Astrocyte of the spinal cord (primary cell): ENCODE measurements at places on chromosomes 4 and X.
A peak's percentile ranks its signal among the peaks of the same experiment; 100 is the strongest.

DNA sequence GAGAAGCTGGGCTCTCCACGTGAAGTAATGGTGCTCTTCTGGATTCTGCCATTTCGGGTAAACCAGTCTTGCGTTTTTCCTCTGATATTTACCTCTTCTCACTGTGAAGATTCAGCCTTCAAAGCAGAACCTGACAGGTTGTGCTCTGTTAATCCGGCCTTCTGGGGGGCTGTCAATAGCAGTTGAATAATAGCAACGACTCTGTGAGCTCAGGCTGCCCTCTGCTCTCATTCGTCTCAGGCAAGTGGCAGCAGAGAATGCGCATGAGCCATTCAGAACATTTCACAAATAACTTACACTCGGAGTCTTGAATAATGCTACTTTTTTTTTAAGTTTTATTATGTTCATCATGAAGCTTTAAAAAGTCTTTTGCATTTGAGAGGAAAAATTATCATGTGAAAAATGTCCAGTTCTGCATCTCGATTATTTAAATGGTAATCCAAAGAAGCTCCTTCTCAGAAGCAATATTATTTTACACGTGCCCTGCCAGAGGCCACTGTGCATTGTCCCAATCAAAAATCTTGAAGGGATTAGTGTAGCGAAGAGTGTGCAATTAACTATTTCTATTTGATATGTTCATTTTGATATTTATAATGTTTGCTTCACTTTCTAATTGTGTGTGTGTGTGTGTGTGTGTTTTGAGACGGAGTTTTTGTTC, 354.2 kb upstream of the FAT1 start:
- no peak for DNase-seq

DNA sequence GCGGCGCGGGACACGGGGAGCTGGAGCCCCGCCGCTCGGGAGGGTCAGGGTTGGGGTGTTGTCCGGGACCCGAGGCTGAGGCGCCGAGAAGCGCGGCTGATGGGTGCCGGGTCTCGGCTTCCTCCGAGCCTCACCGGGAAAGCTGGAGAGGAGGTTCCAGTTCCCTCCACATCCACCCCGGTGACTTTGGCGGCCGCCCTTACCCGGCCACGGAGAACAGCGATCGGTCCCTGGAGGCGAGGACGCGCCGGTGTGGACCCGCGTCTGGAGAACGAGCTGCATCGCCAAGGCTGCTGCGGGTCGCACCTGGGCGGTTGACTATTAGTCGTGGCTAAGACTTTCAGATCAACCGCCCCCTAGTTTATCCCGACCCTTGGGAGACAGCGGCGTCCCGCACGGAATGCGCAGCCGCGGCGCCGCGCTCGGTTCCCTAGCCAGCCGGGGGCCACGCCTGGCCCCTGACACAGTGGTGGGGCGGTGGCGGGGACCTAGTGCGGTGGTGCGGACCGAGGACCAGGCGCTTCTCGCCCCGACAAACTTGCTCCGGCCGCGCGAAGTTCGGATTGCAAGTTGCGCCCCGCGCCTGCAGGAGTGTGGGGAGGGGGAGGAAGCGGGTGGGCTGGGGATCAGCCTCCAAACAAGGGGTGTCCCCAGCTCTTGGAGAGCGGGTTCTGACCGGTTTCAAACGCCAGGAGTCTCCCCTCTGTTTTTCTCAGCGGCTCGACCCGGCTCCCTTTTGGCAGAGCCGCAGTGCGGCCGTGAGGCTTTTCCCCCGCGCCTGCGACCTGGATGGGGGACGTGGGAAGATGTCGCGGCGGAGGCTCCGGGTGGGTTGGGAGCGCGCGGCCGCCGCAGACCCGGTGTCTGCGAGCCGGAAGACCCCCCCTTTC, 568 bp downstream of the FHDC1 start:
- DNase-seq = no peak

DNA sequence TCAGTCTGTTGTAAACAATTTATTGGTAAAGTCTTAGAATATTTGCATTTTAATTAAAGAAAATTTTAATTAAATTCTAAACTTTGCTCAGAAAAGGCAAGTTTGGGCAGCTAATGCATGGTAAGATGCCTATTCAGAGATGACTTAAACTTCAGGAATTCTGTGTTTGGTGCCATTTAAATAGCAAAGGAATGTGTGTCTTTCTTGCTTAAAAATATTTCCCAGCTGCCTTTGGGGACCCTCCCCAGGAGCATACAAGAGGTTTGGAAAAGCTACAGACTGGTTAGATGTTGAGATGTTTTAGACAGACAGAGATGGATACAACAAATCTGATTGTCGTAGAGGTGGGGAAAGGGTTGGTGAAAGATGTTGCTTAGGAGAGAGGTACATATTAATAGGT, 36.5 kb downstream of the AFF2 start:
- DNase-seq = peak; percentile 8

DNA sequence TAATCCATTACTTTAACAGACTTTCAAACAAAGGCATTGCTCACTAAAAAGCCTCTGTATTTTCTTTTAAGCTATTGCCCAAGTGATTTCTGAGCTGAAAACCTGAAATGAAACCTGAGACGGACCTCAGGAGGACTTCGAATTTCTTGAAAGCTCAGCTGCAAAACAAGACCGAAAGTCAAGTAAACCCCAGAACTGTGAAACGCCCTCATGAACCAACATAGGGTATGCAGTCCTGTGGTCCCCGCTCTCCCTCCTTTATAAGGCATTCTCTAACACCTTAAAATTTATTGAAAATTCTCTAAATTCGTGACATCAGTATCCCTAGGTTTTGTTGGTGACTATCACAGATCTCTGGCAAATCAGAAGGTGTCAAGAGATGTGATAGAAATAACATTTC, 91.8 kb downstream of the SHISA3 start:
- no peak for DNase-seq

DNA sequence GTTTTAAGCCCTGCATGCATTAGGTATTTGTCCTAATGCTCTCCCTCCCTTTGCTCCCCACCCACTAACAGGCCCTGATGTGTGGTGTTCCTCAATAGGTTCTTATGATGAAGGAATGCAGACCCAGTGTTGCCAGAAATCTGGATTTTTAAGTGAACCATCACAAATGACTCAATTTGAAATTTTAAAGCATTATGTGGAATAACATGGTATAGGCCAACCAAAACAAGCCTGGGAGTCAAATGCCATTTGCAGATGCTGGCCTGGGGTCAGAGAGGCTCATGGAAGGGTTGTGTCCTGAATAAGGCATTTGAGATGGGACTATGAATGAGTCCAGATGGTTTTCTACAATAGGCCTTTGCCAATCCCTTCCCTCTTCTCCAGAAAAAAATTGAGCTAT, 179.6 kb downstream of the SHROOM3 start:
- DNase-seq = peak; percentile 56

DNA sequence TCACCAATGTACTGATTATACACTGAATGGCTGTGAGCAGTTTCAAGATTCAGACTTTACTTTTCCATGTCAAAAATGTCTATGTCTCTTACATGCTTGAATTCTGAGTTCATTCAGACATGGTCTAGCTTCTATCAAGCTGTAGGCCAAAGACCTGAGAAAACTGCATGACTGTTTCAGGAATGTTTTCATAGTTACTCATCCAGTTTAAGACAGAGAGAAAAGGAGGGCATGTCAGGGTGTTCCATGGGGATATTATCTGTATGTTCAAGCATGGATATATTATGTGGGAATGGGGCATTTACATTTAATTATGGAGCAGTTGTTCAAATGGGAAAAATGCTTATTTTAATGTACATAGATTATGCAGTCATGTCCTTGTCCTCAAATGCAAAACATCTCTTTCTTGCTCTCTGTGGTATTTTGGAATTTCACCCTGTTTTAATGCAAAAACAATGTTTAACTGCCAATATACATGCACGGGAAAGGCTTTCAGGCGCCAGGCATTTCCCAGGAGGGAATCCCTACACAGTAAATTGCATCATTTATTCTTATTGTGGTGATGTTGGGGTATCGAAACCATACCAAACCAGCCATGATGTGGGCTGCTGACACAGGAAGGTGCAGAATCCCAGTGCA, 429.1 kb upstream of the INTU start:
- peak; percentile 83 for DNase-seq

DNA sequence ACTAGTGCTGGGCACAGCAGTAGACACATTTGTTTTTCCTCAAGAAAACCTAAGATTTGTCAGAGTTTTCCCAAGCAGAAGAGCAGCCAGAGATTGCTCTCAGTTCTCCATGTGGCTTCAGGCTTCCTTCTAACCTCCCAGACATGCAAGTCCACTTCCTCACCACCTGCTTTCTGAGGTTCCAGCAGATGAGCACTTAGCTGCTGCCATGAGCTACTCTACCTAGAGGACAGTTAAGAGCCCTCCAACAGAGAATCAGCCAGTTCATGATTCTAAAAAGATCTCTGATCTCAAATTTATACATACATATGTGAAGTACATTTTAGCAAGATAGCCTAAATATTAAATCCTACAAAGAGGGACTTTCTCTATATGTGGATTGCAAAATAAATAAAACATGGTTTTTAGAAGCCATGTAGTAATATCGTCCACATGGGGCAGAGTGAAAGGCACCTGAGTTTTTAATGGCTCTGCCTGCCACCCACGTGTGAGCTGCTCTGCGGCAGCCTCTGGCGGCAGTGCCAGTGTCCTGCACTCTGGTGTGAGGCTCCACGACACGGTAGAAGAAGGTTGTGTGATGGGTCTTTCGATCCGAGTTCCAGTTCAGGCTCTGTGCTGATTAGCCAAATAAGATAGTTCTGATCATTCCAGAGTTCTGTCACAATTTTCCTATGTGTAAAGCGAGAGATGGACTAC, 10.3 kb downstream of the CYP4V2 start:
- DNase-seq = no peak

DNA sequence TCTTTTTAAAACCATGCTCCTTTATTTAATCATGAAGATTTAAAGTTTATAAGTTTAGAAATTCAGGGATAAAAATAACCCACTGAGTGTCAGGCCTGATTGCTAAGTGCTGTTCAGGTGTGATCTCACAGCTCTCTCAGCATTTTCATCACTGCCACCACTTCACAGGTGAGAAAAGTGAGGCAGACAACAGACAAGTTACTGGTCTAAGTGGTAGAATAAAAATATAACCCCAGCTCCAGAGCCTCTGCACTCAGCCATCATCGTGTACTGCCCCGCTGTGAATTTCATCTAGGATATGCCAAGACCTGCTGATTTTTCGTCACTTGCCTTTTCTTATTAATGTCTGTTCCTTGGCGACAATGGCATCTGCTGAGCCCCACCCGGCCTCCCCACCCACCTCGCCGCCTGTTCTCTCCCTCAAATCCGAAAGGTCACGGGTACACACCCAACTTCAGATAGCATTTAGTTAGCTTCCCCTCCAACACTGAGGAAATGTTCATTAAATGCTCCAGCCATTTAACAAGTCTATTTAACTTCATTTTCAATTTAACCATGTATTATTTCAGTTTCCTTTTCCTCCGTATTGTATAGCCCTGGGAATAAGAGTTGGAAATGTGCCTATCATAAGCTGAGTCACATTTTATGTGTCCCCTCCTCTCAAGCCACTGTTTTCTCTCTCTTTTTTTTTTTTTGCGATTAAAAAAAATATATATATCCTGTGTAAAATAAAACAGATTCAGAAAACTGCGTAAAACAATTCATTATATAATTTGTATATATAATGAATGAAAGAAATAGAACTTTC, 236.5 kb downstream of the CBR4 start:
- DNase-seq = no peak

- DNase-seq = no peak
Observed at GRCh38 chrX:2658585-2659292, 32.4 kb upstream of the CD99 start.

- no peak for DNase-seq
Observed at GRCh38 chrX:72001471-72001870, 90.8 kb downstream of the NHSL2 start.

DNA sequence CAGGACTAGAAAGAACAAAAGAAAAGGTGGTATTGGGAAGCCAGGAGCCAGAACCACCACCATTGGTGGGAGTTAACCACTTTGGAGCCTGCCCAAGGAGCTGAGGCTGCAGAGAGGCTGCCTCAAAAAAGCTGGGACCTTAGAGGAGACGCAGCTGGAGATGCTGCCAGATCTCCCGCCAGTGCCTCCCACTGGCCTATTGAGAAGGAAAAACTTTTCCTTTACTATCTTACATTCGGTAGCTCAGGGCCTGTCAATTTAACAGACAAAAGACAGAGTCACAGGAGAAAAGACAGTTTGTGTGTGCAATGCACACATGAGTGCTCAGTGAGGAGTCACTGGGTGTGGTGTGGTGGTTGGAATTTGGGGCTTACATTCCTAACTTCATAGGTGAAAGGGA, 52.4 kb upstream of the HPSE start:
- no peak for DNase-seq

- DNase-seq = no peak
Observed at GRCh38 chr4:165953181-165953580, 80.1 kb downstream of the TLL1 start.

DNA sequence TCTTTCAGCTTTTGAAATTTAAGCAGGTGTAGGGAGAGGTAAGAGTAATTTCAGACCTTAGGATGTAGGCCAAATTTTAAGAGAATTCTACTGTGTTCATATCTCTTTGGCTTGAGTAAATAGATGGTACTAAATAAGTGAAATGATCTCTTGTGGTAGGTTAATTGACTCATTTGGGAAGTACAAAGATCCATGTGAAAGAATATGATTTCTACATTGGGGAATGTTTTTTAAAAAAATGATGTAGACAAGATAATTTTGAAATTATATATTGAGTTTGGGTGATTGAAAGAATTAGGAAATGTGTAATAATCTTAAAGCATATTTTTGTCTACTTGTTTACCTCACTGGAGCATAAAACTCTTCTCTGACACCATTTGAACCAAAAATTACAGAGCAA, 35.6 kb downstream of the RAPGEF2 start:
- DNase-seq = no peak

GRCh38 chr4:40325406-40326019, 9.6 kb upstream of the CHRNA9 start:
- peak; percentile 78 for DNase-seq

- no peak for DNase-seq
Observed at GRCh38 chrX:17024886-17025285, 78.4 kb downstream of the REPS2 start.

GRCh38 chr4:2324891-2325290, 63.0 kb upstream of the MXD4 start:
- DNase-seq = no peak

DNA sequence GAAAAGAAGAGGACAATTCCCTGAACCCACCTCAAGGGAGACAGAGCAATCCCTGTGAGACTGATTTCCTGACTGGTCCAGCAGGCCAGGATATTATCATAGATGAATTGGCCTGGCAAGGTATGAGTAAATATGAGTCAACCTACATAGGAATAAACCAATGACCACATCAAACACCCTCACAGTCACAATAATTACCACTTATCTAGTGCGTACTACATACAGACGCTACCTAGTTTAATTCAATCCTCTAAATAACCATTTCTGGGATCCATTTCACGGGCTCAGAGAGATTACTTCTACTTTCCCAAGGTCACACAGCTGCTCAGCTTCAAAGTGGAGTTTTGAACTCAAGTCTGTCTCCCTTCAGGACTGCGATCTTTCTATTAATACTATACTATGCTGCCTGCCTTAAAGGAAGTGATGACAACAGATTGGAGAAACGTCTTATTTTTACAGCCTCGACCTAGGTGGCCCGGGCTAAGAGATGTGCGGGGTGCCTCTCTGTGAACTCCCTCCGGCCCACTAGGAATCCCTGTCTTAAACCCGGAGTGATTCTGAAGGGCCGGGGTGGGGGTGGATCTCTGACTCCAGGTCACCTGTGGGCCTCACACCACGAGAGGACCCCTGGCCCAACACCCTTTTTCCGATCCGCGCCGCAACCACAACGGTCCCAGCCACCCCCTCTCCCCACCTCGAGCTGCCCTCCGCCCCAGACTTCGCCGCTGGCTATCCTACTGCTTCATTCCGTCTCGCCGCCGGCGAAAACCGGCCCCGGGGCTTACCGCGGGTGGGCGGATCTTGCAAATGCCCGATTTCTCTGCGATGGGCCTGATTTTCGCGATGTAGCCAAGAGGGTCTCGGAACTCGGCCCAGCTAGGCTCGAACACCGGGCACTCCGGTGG, 800 bp downstream of the KDM5C start:
- DNase-seq = peak; percentile 70
